DMS53 (cell line): ENCODE measurements at places on chromosomes 13 and 19.

GRCh38 chr13:43291287-43292060 is 268.1 kb downstream of the DNAJC15 start:
- no peak for DNase-seq

DNA sequence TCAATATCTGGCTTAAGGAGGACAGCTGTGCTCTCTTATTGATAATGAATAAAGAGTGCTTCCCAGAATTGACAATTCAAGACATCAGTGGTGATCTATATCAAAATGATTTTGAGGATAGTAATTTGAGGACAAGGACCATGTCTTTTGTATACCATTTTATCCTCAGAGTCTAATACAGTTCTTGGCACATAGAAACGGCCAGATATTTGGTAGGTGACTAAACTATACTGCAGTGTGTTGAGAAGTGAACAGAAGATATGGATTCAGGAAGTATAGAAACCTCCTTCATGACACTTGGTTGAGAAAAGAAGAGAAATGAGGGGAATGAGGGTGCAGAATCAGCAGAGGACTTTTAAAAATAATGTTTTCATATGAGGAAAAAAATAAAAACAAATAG is 16.1 kb upstream of the LMO7 start:
- no peak for DNase-seq

DNA sequence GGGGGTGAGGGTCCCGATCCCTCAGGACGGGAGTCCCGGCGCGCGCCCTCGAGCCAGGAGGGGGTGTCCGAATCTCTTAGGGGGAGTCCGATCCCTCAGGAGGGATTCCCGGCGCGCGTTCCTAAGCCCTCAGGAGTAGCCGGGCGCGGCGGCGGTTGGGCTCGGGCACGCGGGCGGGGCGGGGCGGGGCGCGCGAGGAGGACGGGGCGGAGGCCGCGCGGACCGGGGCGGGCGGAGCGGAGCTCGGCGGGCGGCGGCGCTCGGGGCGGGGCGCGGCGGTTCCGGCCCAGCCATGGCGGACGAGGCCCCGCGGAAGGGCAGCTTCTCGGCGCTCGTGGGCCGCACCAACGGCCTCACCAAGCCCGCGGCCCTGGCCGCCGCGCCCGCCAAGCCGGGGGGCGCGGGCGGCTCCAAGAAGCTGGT is at the start of gene CUL4A:
CUL4A (plus strand) TSS at position 278 of the 423 bp plus-strand sequence; CDS start at position 293, 15 bp downstream.
- DNase-seq: peak; percentile 80

DNA sequence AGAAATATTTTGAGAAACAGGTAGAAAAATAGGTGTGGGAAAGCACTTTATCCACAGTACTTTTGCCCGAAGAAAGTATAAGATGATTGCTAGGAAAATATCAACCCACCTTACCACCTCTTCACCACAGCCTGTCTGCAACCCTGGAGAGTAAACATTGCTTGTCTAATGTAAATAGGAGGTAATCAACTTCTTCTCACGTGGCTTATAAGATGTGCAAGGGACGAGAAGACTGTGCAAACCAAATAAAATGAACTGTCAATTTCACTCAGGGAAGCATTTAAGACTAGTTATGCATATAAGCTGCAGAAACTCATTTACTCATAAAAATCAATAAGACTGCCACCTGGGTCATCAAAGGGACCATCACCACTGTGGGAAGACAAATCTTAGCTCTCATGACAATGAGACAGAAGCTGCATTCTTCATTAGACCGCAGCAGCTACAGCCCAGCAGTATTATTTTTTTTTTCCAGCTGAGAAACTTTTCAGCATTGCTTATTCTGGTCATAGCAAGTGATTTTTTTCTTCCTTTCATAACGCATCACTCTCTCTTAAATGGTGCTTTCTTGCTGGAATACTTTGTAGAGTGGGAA is 807.7 kb upstream of the GPC6 start:
- peak; percentile 7 for DNase-seq

GRCh38 chr13:110329258-110329657 is 22.2 kb downstream of the COL4A2 start:
- no peak for DNase-seq
